ENCODE measurements at places on chromosomes 1 and 21.

DNA sequence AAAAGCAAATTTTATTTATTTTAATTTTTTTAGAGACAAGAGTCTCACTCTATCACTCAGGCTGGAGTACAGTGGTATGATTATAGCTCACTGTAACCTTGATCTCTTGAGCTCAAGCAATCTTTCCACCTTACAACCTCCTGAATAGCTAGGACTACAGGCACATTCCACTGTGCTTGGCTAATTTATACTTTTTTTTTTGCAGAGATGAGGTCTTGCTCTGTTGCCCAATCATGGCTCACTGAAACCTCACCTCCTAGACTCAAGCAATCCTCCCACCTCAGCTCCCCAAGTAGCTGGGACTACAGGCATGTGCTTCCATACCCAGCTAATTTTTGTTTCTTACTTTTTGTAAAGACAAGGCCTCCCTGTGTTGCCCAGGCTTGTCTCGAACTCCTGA lies 49.5 kb downstream of the DR1 start:
- no peak for DNase-seq

- no peak for DNase-seq
Observed at GRCh38 chr1:96596226-96596922, 125.2 kb upstream of the PTBP2 start.

GRCh38 chr1:163933437-163933836 lies 611.7 kb downstream of the NUF2 start:
- no peak for DNase-seq

DNA sequence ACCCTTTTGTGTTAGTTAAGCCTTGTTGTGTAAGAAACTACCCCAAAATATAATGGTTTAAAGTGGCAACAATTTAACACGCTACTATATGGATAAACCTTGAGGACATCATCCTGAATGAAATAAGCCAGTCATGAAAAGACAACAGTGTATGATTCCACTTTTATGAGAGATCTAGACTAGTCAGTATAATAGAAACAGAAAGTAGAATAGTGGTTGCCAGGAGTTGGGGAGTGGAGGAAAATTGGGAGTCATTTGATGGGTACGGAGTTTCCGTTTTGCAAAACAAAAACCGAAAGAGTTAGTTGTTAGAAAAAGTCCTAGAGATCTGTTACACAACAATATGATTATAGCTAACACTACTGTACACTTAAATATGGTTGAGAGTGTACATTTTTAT lies 16.0 kb upstream of the CHIA start:
- no peak for DNase-seq

DNA sequence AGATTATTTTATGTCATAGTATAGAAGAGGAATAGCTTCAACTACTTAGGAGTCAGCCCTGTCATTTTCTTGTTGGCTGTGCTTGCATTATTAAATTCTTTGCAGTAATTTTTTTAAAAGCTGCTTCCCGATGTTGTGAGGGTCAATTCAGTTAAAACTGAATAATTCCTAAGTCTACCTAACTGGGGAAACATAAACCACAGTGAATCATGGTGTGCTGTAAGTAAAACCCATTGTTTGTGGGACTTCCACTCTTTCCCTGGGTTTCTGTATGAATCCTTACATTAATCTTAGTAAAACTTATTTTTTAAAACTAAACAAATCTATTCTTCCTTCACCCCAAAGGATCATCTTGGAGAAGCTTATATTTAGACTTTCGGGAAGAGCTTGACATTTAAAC lies 4.4 kb downstream of the SUCO start:
- no peak for DNase-seq

- DNase-seq: no peak
Observed at GRCh38 chr1:15884477-15884876, 37.0 kb downstream of the SPEN start.

GRCh38 chr1:201882665-201883132 lies 6.0 kb upstream of the SHISA4 start:
- peak; percentile 40 for DNase-seq

- DNase-seq: no peak
Observed at GRCh38 chr1:162191396-162192305, 122.2 kb downstream of the NOS1AP start.

DNA sequence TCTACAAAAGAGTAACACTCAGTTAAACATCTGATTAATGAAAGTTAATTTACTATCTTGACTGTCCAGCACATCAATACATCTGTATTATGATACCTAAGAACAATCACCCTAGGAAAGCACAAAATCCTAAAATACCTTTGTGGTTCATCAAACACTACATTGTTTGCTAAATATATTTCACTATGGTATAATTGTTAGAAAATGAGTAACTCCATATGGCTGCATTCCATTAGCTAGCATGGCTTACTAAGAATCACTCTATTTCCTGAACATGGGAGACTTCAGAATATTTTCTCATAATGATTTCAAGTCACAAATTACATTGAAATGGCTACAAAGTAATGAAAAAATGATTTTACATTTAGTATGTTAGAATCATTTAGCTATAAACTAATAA lies 12.5 kb downstream of the TRMT1L start:
- peak; percentile 92 for DNase-seq

DNA sequence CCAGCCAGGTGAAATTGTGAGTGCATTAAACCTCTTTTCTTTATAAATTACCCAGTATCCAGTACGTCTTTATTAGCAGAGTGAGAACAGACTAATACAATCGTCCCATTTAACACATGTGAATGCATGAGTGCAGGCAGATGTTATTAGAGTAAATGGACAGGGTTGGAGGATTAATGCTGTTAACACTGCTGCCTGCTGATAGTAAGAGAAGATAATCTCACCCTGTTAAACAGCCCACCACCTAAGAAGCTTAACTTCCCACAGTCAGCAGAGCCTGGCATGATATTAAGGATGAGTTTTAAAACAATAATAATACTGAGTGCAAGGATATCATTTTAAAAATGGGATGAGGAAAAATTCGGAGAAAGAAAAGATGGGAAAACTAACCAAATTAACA lies 181.4 kb upstream of the LHX8 start:
- DNase-seq: no peak

DNA sequence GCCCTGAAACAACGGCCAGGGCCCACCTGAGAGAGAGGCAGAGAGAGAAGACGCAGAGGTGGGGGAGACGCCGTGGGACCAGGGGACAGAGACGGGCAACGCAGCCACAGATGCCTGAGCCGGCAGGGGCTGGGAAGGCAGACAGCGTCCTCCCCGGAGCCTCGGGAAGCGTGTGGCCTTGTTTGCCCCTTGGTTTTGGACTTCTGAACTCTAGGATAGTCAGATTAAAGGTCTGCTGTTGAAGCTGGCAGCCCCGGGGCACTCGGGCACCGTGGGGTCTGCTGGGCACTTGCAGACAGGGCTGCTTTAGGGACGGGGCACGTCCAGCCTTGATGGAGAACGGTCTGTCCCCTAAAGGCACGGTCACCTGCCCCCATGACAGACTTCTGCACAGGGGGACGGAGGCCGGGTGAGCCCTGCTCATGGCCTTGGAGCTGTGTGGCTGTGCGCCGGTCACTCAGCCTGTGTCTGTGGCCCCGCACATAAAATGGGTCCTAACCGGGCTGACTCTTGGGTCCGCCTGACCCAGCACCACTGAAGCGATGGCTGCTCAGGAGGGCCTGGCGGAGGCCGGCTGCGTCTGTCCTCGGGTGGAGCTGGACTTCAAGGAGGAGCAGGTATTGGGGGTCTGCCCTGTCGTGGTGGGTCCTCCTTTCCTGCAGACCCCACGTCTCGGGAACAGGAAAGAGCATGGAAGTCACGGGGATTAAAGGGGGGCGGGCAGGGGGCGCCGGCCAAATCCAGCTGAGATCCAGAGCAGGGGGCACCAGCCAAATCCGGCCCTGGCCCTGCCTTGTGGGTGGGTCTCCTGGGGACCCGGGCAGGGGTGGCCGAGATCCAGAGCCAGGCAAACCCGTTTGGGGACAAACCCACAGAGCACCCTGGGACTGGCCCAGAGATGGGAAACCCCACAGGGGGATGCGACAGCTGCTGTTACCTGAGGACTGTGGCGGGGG lies 9.6 kb upstream of the RNF223 start:
- no peak for DNase-seq

DNA sequence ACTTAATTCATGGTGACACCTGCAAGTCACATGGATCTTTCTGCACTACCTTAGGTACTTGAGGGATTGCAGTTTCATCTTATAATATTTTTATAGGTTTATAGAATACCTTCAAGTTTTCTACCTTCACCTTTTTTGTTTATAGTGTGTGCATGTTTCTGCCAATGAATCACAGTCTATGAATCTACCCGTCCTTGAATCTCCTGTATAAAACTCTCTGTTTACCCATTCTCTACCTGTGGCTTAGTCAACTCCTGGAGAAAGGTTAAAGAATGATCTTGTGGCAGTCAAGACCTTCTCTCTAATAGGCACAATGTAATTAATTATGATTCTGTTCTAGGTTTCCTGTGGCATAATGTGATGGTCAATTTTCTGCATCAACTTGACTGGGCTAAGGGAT lies 3.2 kb upstream of the GSTM2 start:
- DNase-seq: no peak

DNA sequence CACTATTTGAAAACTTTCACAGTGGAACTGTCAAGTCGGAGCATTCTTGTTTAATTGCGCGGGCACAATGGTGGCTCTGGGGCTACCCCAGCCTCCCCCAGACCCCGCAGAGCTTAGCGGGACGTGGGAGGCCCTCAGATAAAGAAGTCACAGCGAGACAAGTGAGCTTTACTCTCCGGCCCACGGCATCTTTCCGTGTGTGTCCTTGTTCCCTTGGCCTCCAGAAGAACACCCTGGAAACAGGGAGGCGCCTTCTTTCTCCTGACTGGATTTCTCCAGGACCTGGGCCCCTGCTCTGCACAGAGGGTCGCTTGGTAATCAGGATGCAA lies 382.8 kb downstream of the RRAGC start:
- no peak for DNase-seq

DNA sequence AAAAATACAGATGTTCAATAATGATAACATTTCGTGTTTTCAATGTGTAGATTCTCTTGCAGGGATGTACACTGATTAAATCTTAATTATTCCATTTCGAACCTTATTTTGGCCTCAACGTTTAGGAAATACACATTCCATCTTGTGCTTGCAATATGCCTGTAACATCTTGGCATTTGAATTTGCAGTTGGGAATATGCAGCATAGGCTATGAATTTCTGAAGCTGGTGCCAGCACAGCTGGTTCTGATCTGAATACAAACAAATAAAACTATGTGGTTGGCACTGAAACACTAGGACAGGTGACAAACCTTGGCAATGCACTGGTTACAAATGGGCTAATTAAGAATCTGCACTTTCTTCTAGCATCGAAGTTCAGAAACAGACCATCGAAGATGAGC lies 108.4 kb downstream of the ERG start:
- DNase-seq: no peak
